Aorta (tissue), 5 donors: ENCODE measurements at places on chromosomes 6 and 20.
A peak's percentile ranks its signal among the peaks of the same experiment; 100 is the strongest.

DNA sequence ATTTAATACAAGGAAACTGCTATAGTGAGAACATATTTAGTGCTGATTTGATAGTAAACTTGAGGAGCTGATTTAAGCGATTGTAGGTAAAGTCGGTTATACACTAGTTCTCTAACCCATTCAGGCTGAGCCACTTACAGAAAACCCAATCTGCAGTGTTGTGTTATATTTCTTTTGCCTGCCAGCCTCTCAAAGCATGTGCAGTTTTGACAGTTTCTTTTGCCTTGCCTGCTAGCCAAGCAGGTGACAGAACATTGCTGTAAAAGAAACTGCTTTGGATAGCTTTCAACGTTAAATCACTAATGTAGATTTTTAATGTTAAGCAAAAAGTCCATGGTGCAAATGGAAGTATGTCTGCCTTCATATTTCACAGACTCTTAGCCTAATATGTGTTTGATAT, 982.9 kb downstream of the EYS start:
- no peak for DNase-seq
- no peaks in the 10 kb centered on the region for H3K36me3 ChIP-seq
- no peak overlapping the region for H3K27ac ChIP-seq
- no peaks in the 10 kb centered on the region for H3K27me3 ChIP-seq
- H3K4me3 ChIP-seq, result no peak overlapping the region

DNA sequence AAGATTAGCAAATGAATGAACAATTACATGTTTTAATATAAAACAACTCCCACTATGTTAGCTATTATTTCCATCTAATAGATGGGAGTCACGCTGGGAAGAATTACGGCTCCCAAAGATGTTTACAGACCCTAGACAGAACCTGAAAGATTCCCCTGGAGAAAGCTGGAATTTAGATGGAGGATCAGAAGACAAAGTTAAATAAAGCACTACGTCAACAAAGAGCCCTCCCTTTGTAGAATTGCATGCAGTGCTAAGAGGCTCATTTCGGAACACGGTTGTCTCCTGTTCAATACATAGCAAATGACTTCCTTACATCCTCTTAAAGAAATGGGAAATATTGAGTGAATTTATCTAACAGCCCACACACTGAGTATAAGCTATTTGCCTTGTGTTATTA, 328.3 kb downstream of the CBLN4 start:
- H3K4me3 ChIP-seq, result no peak overlapping the region
- no peaks in the 10 kb centered on the region for H3K4me1 ChIP-seq
- H3K27me3 ChIP-seq, result no peaks in the 10 kb centered on the region
- H3K36me3 ChIP-seq, result no peaks in the 10 kb centered on the region
- no peak for DNase-seq

GRCh38 chr20:60016406-60016805, 58.2 kb downstream of the CDH26 start:
- H3K4me3 ChIP-seq, result no peak overlapping the region
- no peak overlapping the region for H3K27ac ChIP-seq
- no peak for DNase-seq

DNA sequence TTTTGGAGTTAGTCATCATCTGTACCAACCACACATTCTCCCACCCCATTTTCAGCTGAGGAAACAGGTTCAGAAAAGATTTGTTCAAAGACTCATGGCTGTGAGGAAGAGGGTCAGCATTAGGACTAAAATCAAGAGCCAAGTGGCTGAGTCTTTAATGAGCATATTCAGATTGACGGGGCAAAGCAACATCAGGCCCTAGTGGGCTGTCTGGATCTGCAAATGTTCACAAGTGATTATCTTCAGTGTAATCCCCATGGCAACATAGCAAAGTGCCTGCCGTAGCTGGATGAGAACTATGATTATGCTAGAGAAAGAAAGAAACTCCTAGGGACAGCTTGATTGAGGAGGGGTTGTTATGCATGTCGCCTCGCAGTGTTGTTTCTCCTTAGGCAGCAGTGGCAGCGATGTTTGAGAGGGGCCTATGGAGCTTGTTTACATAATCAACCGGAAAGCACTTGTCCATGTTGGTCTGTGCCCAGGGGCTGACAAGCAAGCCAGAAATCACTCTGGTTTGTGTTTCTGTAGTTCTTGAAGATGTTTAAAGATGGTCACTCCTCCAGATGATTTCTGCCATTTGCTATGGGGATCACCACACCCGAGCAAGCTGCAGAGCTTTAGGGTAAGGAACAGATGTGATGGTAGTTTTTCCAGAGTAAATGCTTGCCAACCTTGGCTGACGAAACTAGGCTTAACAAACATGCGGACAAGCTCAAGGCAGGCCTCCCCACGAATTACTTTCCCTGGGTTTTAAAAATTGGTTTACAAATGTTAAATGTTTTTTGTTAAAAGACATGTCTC, 124.3 kb upstream of the MLIP start:
- no peaks in the 10 kb centered on the region for H3K36me3 ChIP-seq
- no peak overlapping the region for H3K4me3 ChIP-seq
- no peaks in the 10 kb centered on the region for H3K27me3 ChIP-seq
- peaks cover 4% of the 10 kb centered on the region for H3K4me1 ChIP-seq
- no peak for DNase-seq
- no peak overlapping the region for H3K27ac ChIP-seq

DNA sequence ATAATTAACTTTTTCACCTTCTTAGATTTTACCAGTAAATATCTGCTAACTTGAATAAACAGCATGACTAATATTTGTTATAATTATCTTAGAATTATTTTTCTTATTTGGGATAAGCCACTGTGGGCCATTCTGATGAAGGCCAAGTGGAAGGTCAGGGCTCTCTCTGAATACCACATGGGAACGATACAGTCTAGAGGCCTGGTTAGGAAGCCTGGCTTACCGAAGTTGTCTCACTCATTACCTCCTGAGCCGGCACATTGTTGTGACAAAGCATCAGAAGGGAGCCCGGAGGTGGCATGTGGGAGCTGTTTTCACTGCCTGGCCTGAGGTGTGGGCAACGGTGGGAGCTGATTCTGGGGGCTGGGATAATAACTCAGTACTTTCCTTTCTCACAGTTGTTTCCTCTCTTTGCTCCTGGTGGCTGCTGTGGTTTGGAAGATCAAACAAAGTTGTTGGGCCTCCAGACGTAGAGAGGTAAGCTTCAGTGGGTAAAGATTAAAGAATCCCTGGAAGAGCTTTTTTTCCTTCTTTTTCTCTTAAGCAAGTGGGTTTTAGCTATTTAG, 29.2 kb downstream of the GFRA4 start:
- no peaks in the 10 kb centered on the region for H3K27me3 ChIP-seq
- no peak overlapping the region for H3K4me3 ChIP-seq
- DNase-seq, result no peak
- H3K4me1 ChIP-seq, result no peaks in the 10 kb centered on the region

- H3K36me3 ChIP-seq, result no peaks in the 10 kb centered on the region
- H3K27ac ChIP-seq, result no peak overlapping the region
- no peak overlapping the region for H3K4me3 ChIP-seq
- DNase-seq, result peak; percentile 35
- no peaks in the 10 kb centered on the region for H3K27me3 ChIP-seq
- no peaks in the 10 kb centered on the region for H3K4me1 ChIP-seq
Observed at GRCh38 chr20:61850926-61851900, 214.5 kb downstream of the TAF4 start.

DNA sequence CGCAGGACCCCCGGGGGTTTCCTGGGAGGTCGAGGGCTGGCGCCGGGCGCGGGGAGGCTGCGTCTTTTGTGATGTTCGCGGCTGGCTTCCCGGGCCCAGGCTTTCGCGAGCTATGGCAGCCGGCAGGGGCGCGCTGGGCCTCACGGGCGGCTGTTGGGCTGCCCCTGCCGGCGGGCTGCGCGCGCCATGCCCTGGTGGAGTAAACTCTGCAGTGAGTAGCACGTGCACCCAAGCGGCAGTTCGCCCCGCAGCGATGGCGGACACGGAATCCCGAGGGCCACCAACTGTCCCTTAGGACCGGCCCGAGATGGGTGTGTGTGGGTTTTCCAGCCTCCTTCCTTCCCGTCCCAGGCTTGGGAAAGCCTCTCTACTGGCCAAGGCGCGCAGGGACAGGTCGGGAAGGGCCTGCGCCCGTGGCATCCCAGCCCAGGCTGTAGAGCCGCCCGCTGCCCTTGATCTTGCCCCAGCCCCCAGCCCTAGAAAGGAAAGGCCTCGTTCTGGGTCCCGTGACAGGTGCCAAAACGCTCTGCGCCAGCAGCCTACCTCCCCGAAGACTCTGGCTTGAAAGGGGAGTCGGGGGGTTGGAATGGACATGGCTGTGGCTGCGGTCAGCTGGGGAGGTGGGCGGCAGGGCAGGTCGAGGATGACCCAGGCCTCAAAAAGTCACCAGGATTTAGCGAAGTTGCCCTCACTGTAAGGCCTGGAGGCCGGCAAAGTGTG, 49.7 kb downstream of the ZBTB2 start:
- no peak for DNase-seq
- no peaks in the 10 kb centered on the region for H3K4me1 ChIP-seq
- no peaks in the 10 kb centered on the region for H3K36me3 ChIP-seq
- H3K27me3 ChIP-seq, result no peaks in the 10 kb centered on the region
- H3K27ac ChIP-seq, result no peak overlapping the region

DNA sequence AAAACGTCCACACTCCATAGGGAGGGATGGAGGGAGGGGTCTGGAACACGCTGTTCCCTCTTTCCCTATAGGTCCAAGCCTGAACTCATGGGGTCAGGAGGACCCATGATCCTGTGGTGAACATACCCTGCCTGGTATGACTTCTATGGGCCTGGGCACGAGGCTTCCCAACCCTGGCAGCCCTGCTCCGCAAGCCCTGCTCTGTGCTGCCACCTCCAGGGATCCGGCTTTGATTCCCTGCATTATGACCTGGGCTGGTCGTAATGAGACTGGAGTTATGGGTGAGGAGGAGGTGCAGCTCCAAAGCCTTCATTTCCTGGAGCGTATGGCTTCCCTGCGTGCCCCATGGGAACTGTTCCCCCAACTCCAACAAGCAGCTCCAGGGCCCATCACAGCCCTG, 54.9 kb downstream of the CDH22 start:
- no peak overlapping the region for H3K27ac ChIP-seq
- H3K36me3 ChIP-seq, result no peaks in the 10 kb centered on the region
- DNase-seq, result no peak
- no peaks in the 10 kb centered on the region for H3K27me3 ChIP-seq
- H3K4me1 ChIP-seq, result no peaks in the 10 kb centered on the region
- H3K4me3 ChIP-seq, result no peak overlapping the region

- H3K27me3 ChIP-seq, result no peaks in the 10 kb centered on the region
- H3K4me1 ChIP-seq, result no peaks in the 10 kb centered on the region
- no peak overlapping the region for H3K4me3 ChIP-seq
- H3K36me3 ChIP-seq, result no peaks in the 10 kb centered on the region
- DNase-seq, result no peak
- no peak overlapping the region for H3K27ac ChIP-seq
Observed at GRCh38 chr6:117493470-117493869, 11.0 kb downstream of the DCBLD1 start.

- no peaks in the 10 kb centered on the region for H3K27me3 ChIP-seq
- H3K36me3 ChIP-seq, result no peaks in the 10 kb centered on the region
Observed at GRCh38 chr6:4780360-4780812, 4.2 kb downstream of the CDYL start.
